ENCODE measurements at places on chromosomes 12 and 14.
A peak's percentile ranks its signal among the peaks of the same experiment; 100 is the strongest.

GRCh38 chr12:21773263-21773741, 1.2 kb downstream of the KCNJ8 start:
- DNase-seq: peak; percentile 10

GRCh38 chr12:74817499-74817898, 279.9 kb downstream of the ATXN7L3B start:
- no peak for DNase-seq

DNA sequence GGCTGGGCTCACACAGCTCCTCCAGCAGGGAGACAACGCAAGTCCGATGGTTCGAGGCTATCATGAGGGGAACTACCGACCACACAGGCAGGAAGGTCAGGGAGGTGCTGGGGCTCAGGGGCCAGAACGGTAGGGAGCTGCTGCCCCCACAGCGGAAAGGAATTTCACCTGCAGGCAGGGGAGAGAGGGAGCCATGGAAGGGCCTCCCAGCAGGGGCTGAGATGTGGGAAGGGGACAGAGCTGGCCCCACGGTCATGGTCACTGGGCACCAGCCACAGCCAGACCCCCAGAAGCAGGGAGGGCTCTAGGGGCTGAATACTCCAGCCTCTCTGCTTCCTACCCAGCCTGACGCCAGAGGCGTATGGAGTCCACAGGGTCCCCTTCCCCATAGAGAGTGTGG, 103.1 kb downstream of the SCARB1 start:
- no peak for DNase-seq

- no peak for DNase-seq
These were observed 326.5 kb downstream of the FLRT2 start for GRCh38 chr14:85856430-85856829.

- no peak for DNase-seq
These were observed 520 bp downstream of the KSR2 start for GRCh38 chr12:117968151-117968789.

- DNase-seq: peak; percentile 62
These were observed 182.3 kb downstream of the PELI2 start for GRCh38 chr14:56300495-56300894.

DNA sequence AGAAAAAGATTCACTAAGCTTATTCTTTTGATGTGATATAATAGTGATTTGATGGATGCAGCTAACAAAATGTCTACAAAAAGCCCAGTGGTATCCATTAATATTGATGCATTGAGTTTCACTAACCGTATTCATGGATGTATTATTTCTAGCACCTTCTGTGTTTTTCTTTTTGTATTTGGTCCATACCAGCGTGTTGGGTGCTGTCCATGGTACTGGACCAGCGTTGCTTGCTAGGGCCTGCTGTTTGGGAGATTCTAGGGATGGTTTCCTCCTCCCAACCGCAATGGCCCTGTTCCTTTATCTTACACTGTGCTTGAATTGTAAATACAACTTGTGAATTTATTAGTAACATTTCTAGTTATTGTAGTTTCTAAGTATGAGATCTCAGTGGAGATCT, 31.7 kb downstream of the ANO4 start:
- peak; percentile 73 for DNase-seq

GRCh38 chr14:30656190-30656632, 34.1 kb downstream of the SCFD1 start:
- peak; percentile 47 for DNase-seq

GRCh38 chr14:77082356-77082755, 15.7 kb upstream of the CIPC start:
- no peak for DNase-seq

Data from fibroblast of pulmonary artery (primary cell).